AG20443 (cell line): ENCODE measurements at places on chromosomes 5 and 9.

DNA sequence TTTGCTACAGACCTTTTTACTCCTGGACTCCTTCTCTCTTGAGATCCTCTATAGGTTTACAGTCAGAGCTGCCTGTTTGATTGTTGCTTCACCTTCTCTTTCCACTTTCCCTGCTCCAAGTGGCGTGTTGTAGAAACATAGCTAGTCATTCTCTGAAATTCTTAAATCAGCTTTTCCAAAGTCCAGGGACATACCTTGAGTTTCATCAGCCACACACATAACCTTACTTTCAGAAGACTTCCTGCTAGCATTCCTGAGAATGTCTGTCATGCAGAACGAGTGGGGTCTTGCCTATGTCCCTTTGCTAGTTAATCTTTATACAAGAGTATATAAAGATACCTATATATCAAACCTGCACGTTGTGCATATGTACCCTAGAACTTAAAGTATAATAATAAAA is 230.3 kb upstream of the ZNF462 start:
- no peak for DNase-seq

DNA sequence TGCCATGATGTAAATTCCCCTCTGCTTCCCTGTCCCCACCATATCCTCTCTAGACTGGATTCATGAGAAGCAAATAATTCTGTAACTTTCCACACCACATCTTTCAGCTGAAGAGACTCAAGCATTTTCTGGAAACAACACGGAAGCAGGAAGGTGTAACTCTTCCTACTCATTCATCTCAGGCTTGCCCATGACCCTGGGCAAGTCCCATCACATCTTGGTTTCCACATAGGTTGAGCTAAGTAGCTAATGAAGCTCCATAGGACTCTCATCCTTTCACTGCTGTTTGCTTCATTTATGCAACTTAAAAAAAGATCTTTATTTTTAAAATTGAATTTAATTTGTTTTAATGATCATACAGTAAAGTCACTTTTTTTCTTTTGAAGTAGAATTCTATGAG is 32.7 kb upstream of the STARD4 start:
- DNase-seq = no peak

DNA sequence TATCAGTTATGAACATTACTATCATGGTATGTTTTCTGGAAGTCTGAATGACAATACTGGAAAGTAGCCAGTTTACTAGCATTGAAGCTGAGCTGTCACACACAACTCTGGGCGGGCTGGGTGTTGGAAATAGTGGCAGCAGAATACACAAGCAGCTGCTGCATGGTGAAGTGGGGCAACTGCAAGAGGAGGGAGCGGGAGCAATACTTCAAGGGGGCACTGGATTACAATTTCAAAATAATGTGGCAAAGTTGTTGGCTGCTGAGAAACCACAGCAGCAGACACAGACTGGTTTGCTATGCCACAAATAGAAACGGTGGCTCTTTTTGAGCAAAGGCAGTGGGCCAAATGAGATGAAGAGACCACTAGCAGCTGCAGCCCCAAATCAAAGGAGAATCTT is 350.2 kb downstream of the KIAA0825 start:
- DNase-seq = no peak

GRCh38 chr9:89839449-89839848 is 234.6 kb downstream of the GADD45G start:
- no peak for DNase-seq

DNA sequence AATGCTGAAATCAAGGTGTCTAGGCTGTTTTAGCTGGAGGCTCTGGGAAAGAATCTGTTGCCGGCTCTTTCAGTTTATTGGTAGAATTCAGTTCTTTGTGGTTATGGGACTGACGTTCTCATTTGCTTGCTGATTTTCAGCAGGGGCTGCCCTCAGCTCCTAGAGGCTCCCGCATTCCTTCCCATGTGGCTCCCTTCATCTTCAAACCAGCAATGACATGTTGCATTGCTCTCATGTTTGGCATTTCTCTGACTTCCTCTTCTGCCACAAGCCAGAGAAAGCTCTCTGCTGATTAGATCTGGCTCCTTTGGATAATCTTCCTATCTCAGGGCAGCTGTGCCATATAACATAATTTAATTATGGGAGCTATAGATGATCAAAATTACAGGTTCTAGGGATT is 360.3 kb downstream of the LRRC70 start:
- no peak for DNase-seq

- no peak for DNase-seq
These were observed 20.1 kb downstream of the HK3 start for GRCh38 chr5:176878906-176879662.

- DNase-seq = no peak
These were observed 33.1 kb downstream of the RPS23 start for GRCh38 chr5:82244854-82245635.

- no peak for DNase-seq
These were observed 66.6 kb upstream of the SMARCA2 start for GRCh38 chr9:1948541-1948940.

DNA sequence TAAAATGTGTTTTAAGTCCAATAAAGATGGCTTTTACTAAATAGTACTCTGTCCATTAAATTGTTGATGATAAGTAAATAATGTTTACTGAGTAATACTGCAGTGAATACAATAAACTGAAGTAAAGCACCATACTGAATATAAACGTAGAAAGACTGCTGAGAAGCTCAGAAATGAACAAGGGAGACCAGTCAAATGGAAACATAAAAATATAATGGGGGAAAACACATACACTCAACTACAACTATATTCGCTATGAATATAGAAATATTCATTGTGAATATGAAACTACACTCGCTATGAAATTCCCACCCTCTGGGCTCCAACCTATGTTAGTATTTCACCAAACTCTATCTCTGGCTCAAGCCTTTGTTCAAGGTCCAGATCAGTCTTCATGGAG is 41.9 kb upstream of the UBQLN1 start:
- DNase-seq = no peak

DNA sequence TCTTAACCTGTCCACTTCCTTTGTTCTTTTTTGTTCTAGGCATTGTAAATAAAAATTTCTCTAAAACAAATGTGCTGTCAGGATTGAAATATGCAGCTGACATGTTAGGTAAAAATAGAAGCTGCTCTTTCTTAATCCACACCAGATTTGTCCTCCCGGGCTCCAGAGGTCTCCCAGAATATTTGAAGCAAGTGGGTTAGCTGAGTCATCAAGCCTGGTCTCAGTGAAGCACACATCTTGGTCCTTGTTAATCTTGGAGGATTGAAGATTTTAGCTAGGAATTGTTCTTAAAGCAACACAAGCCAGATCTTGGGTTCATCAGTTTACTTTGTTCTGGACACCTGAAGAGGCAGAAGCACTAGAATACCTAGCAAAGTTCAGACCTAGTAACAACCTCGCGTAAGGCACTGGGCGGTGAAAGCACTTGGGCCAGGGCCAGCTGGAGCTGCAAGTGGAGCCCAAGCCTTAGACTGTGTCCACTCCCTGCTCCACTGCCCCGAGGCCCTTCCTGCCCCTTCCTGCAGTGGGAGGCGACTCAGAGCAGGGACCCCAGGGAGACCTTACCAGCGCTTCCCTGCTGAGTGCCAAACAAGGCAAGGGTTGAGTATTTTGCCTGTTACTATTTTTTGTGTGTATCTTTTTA is 36.5 kb downstream of the HABP4 start:
- DNase-seq = peak; percentile 91

GRCh38 chr5:15700373-15700772 is 200.4 kb downstream of the FBXL7 start:
- DNase-seq = no peak

DNA sequence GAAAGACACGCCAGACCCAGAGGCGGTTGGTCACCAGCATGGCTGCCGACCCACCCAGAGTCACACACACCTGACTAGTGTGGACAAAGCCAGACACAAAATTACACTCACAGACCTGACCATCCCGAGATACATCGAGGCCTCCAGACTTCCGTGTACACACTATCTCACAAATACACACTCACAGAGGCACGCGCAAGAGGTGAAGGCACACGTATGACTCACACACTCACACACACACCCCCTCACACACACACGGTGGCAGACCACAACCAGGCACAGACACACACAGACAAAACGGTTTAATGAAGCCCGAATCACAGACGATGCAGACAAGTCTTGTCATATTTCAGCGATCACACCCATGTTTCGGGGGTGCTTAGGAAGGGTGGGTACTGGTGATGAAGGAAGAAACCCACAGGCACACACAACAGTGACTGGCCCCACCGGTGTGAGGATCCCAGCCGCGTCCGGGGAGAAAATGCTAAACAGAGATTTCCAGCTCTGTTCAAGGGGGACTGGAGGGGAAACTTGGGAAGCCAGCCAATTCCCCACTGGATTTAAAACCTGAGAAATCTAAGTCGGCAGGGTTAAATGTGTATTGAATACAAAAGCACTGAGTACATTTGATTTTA is 51.3 kb downstream of the CRB2 start:
- DNase-seq = no peak

DNA sequence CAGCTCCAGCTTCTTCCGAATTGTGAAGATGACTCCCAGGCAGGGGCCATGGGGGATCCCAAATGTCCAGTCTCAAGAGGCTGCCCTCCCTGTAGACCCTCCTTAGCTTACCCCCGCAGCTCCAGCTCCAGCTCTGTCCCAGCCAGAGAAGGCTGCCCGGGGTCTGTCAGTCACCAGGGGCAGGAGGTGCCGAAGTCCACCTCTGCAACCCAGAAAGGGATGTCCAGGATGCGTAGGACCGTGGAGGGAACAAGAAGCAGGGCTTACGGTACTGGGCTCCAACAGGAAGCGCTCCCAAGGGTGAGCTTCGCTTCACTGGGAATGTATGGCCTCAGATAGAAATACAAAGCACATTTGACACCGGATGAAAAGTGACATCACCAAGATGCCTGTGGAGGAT is 6.0 kb downstream of the IPPK start:
- DNase-seq = no peak

DNA sequence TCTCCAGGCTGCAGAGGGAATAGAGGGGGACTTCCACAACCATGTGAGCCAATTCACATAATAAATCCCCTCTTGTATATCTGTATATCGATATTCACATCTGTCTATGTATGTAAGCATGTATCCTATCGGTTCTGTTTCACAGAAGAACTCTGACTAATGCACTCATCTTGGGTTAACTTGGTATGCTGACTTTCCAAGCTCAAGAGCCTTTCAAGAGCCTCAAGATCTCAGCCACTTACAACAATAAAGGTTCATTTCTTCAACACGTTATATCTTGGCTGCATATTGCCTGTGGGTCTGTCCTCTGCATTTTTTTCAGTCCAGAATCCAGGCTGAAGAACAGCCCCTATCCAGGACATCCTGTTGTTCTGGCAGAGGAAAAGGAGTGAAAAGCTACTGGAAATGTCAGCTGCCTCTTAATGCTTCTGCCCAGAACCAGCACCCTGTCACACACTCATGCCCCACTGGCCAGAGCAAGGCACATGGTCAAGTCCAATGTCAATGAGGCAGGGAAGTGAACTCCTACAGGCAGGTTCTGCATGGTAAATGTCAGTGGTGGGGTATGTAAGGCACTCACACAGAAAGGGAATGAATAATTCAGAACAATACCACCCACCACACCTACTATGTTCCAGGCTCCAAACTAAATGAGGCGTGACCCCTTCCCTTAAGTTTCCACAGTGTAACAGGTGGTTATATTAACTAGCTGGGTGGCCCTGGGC is 91.6 kb upstream of the ICE1 start:
- DNase-seq = no peak

- no peak for DNase-seq
These were observed 207.0 kb downstream of the DMAC1 start for GRCh38 chr9:7592321-7593316.

- DNase-seq = no peak
These were observed 48.1 kb downstream of the FOCAD start for GRCh38 chr9:20732118-20732517.

DNA sequence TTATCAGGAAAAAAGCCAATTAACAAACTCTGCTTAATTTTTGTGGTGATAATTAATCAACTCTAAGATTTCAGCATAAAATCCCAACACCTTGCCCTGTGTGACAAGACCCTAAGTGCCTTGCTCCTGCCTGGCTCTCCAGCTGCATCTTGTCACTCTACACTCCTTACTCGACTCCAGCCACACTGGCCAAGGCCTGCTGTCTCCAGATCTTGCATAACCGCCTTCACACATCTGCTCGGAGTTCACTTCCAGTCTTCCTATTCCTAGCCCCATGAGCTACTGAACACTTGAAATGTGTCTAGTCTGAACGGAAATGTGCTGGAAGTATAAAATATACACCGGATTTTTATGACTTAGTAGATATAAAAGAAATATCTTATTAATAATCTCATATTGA is 259.6 kb downstream of the EPB41L4A start:
- no peak for DNase-seq

DNA sequence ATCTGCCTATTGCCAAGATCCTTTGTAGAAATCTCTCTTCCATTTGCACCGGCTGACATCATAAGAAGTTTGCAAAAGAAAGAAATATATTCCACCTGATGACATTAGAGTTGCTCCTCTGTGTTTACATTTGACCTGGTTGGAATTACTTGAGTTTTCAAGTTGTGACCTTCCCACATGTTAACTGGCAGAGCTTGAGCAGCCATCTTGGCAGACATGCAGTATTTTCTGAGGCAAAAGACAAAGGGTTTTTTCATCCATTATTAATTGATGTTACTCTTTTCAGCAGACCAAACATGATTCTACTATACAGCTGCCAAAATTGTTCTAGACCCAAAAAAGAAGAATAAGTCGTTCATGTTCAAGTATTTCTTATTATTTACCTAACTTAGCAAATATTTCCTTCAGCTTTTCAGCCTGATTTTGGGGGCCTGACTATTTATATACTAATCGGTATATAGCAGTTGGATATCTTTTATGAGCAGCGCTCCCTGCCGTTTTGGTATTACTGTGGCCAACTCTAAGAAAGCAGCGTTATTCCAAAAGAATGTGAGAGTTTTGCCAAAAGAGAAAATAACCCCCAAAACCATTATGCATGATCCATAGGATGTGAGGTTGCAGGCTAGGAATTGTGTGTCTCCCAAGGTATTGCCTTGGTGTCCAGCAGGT is 212.9 kb downstream of the PBX3 start:
- DNase-seq = no peak

DNA sequence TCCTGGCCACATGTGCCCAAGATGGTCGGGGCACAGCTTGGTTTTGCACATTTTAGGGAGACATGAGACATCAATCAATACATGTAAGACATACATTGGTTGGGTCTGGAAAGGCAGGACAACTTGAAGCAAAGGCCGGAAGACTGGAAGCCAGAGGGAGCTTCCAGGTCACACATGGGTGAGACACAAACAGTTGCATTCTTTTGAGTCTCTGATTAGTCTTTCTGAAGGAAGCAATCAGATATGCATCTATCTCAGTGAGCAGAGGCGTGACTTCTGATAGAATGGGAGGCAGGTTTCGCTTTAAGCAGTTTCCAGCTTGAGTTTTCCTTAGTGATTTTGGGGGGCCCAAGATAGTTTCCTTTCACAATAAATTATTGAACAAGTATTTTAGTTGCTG is 172.5 kb downstream of the RASEF start:
- no peak for DNase-seq

- DNase-seq = no peak
These were observed 97.4 kb upstream of the IL6ST start for GRCh38 chr5:56092115-56092514.

- DNase-seq = no peak
These were observed 14.1 kb upstream of the FAM120AOS start for GRCh38 chr9:93467462-93467861.
